ENCODE measurements at places on chromosomes 16 and 17. TPM values are rescaled to one million over a fixed set of nuclear protein-coding genes. Genes with fewer than 3 reads are reported as not detected.

The GP2 gene
- total RNA-seq, result not detected

The KRT33B gene
- not detected for total RNA-seq

The TP53TG3F gene
- total RNA-seq, result not detected

The PRR35 gene
- total RNA-seq, result not detected

The KRT37 gene
- not detected for total RNA-seq

- DNase-seq, result no peak
These were observed 9.2 kb downstream of the MXRA7 start for GRCh38 chr17:76701471-76701967.

DNA sequence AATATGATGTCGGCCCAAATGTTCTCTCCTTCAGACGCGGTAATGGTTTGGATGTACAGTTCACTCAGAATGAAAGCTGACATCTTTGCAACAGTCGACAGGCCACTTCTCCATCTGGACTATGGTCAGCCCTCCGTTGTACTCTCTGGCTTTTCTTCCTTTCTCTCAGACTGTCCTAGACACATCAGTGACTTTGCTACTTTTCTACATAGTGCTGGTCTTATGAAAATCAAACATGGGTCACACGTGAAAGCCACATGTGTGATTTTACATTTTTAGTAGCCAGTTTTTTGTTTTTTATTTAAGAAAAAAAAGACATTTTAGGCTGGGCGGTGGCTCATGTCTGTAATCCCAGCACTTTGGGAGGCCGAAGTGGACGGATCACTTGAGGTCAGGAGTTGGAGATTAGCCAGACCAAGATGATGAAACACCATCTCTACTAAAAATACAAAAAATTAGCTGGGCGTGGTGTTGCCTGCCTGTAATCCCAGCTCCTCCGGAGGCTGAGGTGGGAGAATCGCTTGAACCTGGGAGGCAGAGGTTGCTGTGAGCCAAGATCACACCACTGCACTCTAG, 644.1 kb downstream of the KCNJ2 start:
- DNase-seq, result no peak

DNA sequence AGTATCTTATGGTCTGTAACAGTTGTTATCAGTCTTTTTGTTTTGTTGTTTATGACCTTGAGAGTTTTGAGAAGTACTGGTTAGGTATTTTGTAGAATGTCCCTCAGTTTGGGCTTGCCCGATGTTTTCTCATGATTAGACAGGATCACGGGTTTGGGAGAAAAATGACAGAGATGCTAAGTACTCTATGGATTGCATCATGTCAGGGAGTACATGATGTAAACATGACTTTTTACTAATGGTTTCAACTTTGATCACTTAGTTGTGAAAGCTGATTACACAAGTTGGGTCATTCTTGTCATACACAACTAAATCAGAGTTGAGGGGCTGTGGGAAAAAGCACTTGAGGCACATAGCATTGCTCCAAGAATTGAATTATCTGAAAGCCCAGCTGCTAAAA, 94.7 kb upstream of the SIAH1 start:
- DNase-seq, result no peak

GRCh38 chr17:17387498-17388362, 84.6 kb downstream of the NT5M start:
- DNase-seq, result no peak

DNA sequence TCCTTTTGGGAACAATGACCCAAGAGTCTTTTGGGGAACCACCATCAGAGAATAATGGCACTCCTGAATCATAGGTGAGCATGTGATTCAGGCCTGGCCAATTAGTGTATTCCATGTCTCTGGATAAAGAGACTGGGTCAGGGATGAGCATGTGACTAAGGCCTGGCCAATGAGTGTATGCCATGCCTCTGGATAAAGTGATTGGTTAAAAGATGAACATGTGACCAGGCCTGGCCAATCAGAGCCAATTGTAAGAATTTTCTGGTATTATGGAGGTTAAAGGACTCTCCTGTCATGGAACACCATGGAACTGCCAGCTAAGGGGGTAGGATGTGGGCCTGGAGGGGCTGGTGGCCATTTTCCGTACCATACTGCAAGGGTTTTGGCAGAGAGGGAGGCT, 194.3 kb downstream of the C16orf78 start:
- peak; percentile 6 for DNase-seq

- DNase-seq, result no peak
These were observed 6.1 kb downstream of the ZP2 start for GRCh38 chr16:21205303-21205702.

- no peak for DNase-seq
These were observed 117.7 kb downstream of the ZNF778 start for GRCh38 chr16:89334988-89335802.

DNA sequence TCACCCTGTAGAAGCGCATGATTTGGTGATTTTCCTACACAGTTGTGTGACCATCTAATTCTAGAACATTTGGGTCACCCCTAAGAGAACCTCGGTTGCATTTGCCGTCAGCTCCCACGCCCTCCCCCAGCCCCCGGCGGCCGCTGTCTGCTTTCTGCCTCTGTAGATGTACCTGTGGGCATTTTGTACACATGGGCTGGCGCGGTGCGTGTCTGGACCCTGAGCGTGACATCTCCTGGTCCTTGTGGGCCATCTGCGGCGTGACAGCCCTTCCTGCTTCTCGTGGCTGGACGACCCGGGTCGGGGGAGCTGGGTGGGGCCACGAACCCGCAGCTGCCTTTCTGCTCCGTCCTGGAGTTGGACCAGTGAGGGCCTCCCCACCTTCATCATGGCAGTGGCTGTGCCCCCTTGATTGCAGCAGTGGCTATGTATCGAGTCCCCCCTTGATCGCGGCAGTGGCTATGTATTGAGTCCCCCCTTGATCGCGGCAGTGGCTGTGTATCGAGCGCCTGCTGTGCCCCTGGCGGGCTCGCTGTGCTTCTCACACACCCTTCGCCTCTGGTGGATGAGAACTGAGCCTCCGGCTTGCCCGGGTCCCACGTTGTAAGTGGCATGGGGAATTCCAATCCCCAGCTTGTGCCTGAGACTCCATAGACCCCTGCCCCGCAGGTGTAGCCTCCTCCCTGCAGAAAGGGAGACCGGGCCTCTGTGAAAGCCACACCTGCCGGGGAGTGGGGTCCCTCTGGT, 24.1 kb downstream of the GSE1 start:
- no peak for DNase-seq

DNA sequence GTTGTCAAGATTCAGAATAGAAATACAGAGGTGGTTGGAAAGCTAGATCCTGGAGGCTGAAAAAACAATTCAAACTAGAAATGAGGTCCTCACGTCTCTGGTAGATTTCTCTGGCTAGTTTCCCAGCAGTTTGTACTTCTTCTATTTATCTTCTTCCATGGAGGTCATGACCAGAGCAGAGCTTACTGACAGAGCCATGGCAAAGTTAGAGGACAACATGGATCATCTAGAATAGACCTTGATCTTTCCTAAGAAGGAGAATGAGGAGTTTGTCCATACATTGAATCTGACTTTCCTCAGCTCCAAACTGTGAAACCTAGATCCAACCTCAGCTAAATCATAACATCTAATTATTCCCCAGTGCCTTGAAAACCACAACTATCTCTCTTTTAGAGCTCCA, 900.8 kb upstream of the GOT2 start:
- DNase-seq, result no peak

Measured in Caki2 (cell line).